ENCODE measurements at places on chromosomes 2 and 18.
A peak's percentile ranks its signal among the peaks of the same experiment; 100 is the strongest.

- DNase-seq = no peak
Observed at GRCh38 chr2:206408323-206409320, 34.7 kb upstream of the ADAM23 start.

- DNase-seq = no peak
Observed at GRCh38 chr2:201199847-201200246, 16.9 kb downstream of the CASP10 start.

DNA sequence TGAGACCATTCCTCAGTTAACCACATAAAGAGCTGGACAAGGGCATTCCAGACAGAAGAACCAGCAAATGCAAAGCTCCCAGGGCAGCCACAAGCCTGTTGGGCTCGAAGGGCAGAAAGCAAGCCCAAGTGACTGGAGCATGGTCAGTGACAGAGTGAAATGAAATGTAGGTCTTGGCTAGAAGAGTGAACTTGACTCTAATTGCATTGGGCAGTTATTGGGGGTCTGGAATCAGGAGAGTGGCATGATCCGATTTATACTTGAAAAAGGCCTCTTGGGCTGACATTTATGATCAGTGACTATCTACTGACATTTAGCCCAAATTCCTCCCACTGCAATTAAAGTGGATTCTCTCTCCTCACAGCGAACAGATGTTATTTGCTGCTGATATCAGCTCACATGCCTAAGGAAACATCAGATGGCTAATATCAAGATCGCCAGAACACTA is 152.5 kb upstream of the KLF7 start:
- no peak for DNase-seq

DNA sequence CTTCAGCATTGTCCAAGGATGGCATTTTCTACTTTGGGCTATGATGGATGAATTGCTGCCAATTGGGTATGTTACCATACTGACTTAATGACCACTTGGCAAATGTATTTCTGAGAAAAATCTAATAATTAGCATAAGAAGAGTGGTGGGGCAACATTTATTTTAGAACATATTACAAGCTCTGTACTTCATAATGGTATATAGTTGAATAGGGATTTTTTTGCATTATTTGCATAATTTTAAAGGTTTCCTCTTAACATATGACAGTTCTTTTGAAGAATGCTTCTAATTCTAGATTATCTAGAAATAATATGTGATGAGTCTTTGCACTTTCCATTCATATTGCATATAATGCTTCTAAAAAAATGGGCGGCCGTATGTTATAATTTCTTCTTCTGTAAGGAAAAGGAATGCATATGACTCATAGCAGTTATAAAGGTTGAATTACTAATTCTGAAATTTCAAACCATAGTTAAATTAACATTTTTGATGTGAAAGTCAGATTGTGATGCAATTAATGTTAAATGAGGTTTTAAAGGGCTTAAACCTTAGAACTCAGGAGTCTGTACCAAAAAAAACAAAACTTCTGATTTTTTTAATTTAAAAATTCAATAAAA is 1652.3 kb upstream of the SLC39A10 start:
- no peak for DNase-seq

DNA sequence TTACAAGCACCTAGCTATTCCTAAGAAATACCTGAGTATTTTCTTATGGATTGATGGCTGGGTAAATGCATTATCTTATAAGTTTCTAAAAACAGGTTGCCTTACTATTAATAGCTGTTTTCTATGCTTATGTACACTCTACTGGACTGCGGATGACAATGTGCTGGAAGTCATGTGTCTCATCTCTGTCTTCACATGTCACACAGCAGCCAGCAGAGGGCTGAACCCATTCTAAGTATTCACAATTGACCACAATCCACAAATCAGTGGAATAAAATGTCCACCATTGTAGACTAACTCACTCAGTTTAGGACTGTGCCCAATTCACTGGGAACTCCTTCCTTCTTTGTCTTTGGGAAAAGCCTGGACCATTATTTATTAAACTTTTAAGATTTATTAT is 371.2 kb downstream of the INSIG2 start:
- DNase-seq = no peak

- peak; percentile 25 for DNase-seq
Observed at GRCh38 chr18:62555135-62555534, 32.3 kb downstream of the ZCCHC2 start.

GRCh38 chr2:219362524-219363164 is 25.1 kb downstream of the DNPEP start:
- no peak for DNase-seq

DNA sequence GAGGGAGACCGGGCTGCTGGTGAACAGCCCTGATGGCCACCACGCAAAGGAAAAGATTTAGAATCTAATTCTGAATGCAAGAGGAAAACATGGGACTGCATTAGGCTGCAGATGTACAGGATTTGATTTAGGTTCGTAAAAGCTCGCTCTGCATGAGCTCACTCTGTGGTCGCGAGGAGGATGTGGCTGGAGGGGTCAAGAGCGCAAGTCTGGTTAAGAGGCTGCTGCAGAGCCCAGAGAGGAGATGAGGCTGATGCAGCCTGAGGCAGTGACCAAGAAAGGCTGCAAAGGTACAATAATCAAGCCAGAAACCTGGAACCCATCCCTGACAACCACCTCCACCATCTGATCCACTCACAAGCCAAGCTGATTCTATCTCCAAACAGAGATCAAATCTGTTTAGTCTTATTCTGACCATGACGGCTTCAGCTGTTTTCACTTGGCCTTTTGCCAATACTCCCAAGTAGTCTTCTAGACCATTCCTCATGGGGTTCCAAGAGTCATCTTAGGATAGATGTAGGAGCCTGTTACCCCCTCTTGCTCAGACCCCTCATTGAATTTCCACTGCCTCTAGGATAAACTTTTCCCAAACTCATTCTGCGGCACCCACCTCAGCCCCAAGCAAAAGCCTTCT is 58.9 kb upstream of the ARL4C start:
- DNase-seq = no peak

DNA sequence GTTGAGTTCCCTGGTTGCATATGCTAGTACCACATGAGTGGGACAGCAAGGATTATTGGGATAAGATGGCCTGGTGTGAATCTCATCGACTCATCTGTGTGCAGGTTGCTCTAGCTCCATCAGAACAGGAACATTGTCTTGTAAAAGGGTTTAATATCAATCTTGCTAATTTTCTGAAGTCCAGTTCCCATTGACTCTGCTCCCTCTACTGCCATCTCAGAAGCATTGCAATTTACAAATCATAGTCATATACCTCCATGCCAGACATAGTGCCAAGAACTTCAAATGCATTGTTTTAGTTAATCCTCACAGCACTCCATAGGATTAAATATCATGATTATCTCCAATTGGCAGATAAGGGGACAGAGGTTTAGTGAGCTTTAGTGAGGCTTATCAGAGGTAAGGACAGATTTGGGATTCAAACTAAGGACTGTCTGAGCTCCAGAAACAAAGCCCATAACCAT is 4.8 kb upstream of the STAT4 start:
- DNase-seq = no peak
